ENCODE measurements at places on chromosomes 11 and 22.

GRCh38 chr22:44395118-44396005 lies 82.6 kb upstream of the SHISAL1 start:
- no peak for DNase-seq

GRCh38 chr11:19728436-19728835 lies 15.8 kb downstream of the NAV2 start:
- DNase-seq, result no peak

DNA sequence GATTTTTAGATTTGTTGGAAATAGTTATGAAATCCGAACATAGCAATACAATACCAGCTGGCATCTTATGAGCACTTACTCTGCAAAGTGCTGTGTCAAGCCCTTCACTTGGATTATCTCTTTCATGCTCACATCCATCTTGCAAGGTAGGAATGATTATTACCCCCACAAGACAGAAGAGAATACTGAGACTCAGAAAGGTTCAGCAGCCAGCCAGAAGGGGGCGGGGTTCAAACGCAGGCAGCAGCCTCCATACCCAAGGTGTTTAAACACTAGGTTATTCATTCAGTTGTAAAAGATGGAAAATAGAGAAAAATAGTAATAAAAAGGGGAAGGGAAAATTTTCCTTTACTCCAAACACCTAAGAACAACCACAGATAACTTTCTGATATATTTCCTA lies 158.5 kb downstream of the CCDC34 start:
- DNase-seq, result no peak

DNA sequence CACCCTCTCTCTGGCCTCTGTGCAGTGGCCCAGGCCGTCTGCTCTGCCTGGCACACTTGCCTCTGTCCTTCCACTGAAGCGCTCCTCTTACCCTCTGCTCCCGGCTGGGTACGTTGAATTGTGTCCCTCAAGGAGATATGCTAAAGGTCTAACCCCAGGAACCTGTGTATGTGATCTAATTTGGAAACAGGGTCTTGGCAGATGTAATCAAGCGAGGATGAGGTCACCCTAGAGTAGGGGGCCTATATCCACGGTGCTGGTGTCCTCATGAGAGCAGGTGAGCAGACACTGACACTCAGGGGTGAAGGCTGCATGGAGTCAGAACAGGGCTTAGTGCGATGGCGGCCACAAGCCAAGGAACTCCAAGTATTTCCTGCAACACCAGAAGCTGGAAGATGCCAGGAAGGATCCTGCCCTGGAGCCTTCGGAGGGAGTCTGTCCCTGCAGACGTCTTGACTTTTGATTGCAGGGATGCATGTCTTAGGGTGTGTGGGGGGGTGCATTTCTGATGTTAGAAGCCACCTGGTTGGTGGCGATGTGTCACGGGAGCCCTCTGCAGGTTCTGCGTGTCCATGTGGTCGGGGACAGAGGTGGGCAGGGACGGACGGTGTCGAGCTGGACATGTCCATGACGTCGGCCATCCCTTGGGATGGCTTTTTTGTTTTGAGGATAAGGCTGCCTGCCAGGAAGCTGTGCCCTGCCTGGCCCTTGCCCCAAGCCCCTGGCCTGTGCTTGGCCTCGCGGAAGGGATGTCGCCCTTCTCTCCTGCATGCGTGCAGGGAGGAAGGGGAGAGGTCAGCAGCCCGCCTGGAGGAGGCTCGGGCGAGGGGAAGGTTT lies 68.6 kb downstream of the LRP5 start:
- no peak for DNase-seq

GRCh38 chr11:41775296-41775695 lies 315.8 kb upstream of the LRRC4C start:
- DNase-seq, result no peak

DNA sequence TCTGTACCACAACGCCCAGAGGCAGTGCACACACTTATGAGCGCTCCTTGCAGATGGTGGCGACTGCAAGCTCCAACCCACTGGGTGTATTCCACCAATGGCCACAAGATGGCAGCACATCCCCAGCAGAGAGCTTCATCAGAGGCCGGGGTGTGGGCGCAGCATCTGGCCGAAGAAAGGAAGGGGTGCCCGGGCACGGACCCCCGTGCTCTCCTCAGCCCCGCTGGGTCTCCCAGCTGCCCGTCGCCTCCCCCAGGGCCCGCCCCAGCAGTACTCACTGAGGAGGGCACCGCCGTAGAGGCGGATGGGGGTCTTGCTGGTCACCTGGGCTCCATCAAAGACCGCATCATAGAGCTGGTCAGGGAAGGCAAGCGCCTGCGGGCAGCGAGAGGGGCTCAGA lies 14.2 kb downstream of the TP53I11 start:
- DNase-seq, result peak; percentile 73

DNA sequence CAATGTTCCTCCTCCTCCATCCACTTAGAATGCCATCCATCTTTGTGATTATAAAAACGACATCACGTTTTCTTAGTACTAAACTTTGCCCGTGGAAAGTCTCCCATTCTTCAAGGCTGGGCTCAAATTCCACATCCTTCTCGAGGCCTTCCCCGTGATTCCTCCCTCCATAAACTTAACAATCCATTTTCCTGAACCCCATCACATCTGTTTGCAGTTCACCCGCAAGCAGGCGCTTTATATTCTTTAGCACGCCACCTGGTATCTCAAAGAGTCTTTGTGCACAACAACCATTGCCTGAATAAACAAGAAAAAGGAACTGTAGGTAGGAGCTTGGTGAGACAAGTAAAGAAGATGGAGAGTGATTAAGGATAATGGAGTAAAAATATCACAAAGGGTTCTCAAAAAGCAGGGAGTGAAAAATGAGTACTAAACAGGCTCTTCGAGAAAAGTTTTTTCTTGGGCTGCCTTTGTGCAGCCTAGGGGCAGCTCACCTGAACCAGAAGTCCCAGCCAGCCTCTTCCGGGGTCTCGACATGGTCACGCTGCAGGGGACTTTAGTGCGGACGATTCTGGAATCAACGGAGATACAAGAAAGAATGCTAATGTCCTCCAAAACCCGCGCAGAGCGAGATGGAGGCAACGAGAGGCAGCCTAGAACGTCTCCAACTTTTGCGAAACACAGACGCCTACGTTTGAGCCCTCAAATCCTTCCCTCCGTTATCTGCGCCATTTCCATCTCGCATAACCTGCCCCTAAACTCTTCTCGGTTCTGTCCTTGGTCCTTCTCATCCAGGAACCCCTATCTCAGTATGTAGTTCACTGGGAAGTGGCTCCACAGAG lies 585 bp downstream of the THYN1 start:
- no peak for DNase-seq

DNA sequence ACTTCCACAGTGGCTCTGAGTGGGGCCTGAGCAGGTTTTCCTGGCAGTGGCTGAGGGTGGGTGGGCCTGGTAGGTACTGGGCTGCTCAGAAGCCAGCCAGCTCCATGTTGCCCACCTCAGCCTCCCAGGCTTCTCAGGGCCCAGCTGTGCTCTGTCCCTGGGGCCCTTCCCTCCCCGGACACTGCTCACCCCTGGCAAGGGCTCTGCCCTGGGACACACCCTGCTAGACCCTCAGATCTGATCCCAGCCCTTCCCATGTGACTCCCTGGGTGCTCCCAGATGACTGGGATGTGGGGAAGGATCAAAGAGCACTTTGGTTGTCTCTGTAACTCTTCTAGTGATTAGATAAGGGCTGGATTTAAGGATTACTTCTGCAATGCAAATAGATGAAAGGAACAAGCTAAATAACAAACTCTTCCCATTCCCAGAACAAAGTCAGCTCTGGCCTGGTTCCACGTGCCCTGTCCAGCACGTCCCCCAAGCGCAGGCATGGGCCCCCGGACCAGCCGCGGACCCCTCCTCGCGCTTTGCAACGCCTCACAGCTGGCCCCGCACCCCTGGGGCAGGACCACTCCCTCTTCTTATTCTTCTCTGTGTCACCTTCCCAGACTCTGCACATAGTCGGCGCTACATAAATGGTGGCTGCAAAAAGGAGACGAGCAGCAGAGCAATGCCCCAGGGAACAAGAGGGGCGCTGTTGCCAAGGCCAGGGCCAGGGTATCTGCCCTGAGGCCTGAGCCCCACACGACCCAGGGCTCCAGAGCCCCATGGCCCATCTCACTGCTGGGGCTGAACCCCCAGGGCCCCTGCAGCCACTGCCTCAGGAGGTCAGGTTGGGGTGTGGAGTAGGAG lies 5.7 kb upstream of the KRTAP5-6 start:
- DNase-seq, result no peak

DNA sequence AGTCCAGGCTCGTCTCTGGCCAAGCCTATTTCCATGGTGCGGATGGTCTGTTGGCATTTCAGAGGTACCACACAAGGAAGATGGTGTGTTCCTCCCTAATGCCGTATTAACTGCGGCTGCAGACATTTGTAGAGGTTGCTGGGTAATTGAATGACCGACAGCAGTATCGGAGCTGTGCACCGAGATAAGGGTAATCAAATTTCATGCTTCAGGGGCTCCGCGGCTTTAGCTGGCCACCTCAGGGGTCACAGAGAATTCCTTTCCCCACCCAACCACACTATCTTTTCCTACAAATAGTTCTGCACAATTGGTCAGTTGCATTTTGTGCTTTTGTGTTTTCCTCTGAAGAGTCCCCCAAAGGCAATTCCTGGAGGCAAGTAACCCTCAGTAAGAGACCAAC lies 297.4 kb downstream of the OPCML start:
- no peak for DNase-seq
